Thoracic aorta (tissue), 2 donors: ENCODE measurements at places on chromosomes 4 and X. TPM values are rescaled to one million over a fixed set of nuclear protein-coding genes. Genes with fewer than 3 reads are reported as not detected.

- no peak for DNase-seq
Observed at GRCh38 chr4:87045659-87046058, 110.8 kb downstream of the AFF1 start.

The VEGFD gene
- 19.5 TPM for total RNA-seq

GRCh38 chr4:24928708-24929107 lies 15.9 kb upstream of the CCDC149 start:
- DNase-seq = no peak

GRCh38 chr4:68349279-68349648 lies 626 bp downstream of the YTHDC1 start:
- DNase-seq = no peak

- DNase-seq = no peak
Observed at GRCh38 chr4:88993246-88993645, 63.7 kb downstream of the FAM13A start.

DNA sequence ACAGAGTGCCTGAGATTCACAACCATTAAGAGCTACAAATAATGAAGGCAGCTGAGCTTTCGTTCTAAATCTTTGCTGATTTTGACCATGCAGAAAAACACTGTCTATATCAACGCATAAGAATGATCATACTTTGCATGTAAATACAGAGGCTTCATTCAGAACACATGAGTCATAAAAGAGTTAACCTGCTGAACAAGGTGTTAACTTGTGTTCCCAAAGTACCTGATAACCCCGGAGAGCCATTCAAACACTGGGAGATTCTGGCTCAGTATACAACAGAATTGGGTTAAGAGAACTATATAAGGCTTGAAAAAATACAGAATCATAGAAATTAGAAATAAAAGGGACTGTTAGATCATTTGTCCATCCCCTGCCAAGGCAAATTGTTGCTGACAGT lies 964.3 kb upstream of the TENM3 start:
- DNase-seq = no peak

GRCh38 chrX:74234818-74235217 lies 69.2 kb upstream of the ZCCHC13 start:
- no peak for DNase-seq

- DNase-seq = no peak
Observed at GRCh38 chrX:329291-329910, 10.8 kb upstream of the GTPBP6 start.

The XAGE2 gene
- not detected for total RNA-seq

The DIPK2B gene
- 14.0 TPM for total RNA-seq

DNA sequence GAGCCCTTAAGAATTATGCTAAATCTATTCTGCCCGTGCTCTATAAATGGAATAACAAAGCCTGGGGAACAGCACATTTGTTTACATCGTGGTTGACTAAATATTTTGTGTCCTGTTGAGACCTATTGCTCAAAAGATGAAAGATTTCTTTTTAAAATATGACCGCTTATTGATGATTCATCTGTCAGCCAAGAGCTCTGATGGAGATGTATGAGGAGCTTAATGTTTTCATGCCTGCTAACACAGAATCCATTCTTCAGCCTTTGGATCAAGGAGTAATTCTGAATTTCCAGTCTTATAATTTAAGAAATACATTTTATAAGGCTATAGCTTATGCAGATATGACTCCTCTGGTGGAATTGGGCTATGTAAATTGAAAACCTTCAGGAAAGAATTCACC lies 271.3 kb upstream of the FAT4 start:
- no peak for DNase-seq

The KIAA1210 gene
- total RNA-seq = not detected

DNA sequence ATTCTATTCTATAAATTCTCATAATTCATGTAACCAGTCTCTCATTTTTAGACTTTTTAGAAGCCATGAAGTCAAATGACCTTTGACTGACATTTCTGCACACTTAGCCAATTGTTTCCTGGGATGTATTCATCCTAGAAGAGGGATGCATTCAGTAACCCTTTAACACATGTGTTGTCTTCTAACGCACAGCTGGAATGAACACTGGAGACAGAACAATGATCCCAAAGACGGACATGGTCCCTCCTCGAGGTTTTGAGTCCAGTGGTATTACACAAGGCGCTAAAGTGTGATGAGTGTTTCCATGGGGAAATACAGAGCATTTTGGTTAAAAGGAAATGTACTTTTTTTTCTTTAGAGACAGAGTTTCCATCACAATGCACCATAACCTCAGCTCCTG lies 39.8 kb upstream of the CLDN24 start:
- no peak for DNase-seq

- no peak for DNase-seq
Observed at GRCh38 chrX:75746891-75747639, 38.0 kb downstream of the MAGEE2 start.

DNA sequence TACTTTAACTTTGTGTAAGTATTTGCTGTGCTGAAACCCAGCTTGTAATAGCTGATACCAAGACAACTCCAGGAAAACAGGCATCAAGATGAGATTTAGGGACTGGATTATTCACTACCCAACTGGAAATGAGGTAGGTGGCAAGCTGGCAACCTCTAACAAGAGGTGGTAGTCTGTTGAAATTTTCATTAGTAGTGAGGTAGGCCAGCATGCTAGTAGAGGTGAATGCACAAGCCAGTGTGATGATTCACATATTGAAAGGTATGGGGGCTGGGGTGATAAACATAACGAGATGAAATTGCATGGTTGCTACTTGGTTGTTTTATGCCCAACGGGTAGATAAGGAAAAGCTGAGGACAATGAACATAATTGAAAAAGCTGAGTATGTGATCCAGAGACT lies 8.5 kb upstream of the TMPRSS11D start:
- no peak for DNase-seq

DNA sequence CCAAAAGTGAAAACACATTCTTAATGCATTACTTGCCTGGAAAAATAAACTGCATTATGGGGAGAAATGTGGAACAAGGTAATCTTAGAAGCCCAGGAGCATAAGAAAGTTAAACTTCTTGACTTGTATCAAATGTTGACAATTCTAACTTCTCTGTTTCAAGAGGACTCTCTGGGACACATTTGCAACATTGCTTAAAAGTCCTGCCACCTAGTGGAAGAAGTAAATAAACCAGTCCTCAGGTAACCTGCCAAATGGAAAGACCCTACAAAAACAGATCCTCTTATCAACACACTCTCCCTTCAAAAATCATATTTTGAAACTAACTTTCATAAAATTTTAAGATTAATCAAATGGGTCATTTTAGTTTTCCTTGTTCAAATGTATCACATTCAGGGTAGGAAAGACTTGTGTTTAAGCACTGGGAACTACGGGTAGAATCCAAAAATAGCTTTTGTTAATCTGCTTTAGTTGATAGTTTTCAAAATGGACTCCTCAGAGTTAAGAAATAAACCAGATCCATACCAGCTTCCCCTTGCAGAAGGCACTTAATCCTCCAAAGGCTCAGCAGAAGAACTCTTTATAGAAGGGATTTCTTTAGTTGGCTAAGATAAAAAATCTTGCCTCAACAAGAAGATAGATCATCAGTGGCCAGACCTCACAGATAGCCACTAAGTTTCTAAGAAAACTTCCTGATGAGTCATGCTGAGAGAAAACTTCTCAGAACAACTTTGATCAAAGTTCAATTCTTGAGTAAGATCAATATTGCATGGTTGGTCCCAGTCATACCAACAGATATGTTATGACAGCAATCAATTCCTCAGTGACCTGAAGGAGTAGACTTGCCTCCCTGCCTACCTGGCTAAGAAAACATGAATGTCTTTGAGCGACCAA lies 141.7 kb downstream of the HHIP start:
- no peak for DNase-seq

The PFKFB1 gene
- total RNA-seq = not detected

DNA sequence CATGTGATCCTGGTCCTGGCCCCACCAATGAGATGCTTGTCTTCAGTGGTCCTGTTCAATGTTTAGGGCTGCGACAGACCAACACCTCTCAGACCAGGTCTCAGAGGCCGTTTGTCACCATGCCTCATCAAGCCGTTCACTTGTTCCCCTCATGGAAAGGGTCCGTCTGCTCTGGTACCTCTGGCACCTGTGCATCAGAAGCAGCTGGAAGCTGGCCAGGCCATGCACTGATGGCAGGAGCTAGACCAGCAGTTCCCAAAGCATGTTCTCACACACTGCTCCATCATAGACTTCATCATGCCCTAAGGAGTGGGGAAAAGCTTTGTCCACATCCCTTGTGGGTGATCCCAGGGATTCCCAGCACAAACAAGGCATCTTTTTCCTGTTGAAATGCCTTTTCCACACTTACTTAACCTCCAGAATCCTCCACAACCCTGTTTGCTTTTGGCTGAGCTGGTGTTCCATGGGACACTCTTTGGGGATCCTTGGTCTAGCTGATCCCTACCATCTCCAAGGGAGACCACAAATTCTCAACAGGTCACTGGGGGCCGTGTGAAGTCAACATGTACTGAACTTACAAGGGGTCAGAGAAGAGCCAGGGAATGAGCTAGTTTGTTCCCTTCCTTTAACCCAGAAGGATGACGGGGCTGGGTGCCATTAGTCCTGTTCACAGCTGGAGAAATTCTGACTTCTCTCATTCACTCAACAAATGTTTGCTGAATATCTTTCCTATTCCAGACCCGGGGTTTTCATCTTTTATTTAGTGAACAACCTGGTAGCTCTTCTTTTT lies 21.8 kb downstream of the SH3TC1 start:
- DNase-seq = no peak

GRCh38 chr4:107978716-107979451 lies 10.8 kb upstream of the HADH start:
- no peak for DNase-seq

- DNase-seq = no peak
Observed at GRCh38 chr4:148881860-148882643, 439.8 kb upstream of the NR3C2 start.

The AMBN gene
- not detected for total RNA-seq

The CTAG1A gene
- total RNA-seq = not detected

DNA sequence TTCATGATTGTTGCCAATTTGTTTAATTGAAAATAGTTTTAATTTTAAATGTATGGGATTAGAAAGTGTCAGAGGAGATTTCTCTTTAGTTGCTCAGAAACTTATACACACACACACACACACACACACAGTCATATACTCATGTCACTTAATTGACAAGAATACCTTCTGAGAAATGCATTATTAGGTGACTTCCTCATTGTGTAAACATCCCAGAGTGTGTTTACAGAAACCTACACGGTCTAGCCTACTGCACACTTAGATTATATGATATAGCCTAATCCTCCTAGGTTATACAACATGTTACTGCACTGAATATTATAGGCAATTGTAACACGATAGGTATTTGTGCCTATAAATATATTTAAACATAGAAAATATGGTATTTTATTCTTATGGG lies 1327.4 kb downstream of the FSTL5 start:
- no peak for DNase-seq

The GYG2 gene
- total RNA-seq = 0.41 TPM

The RHOXF1 gene
- not detected for total RNA-seq

DNA sequence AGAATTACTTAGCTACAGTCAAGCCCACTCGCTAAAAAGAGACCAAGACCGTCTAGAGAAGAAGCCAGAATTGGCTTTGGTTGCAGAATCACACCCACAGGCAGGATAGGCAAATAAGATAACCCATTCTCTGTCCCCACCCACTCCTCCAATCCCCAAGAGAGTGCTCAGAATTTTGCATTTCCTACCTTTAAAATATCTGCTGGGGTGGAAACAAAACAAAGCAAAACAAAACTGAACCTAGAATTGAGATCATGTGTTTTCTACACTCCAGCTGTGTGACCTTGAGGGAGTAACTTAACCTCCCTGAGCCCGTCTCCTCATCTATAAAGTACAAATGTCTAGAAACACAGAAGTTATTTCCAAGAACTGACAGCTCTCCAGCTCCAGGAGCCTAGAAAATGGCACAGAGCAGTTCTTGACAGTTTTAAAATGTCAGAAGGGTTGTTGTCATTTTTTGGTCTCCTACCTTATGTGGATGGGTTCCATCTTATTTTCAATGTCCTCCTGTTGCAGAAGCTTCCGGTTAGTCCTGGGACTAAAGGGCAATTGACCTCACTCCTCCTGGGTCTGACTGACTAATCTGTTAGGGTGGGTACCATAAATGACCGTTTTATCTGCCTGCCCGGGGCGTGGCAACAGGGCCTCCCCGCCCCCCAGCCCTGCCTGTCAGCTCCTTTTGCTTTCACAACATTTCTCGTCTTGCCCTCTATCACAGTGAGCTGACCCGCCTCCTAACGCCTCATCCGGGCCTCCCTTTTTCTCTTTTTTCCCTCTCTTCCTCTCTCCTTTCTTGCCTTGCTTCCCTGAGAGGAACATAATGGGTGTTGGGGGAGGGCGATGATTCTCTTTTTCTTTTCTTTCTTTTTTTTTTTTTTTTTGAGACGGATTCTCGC lies 114.0 kb downstream of the RBM47 start:
- DNase-seq = no peak

- no peak for DNase-seq
Observed at GRCh38 chr4:106670976-106671375, 302.4 kb upstream of the GIMD1 start.

The KLHL4 gene
- 0.95 TPM for total RNA-seq

The BST1 gene
- 15.7 TPM for total RNA-seq

The BEND2 gene
- total RNA-seq = not detected

DNA sequence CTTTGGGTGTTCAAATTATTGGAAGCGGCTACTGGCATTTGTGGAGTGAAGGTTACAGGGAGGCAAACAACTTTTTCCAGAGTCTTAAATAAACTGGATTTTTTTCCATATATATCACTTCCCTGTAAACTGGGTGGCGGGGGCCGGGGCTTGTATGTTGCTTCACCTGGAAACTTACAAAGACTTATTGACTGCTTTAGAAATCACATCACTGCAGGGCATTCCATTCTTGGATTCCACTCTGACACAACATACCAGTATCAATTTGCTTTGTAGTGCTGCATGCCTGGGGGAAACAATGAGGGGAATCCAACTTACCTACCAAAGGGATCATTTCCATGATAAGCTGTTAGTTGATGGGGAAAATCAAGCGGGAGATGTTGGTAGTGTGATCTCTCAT lies 21.7 kb upstream of the FAM156A start:
- DNase-seq = no peak

DNA sequence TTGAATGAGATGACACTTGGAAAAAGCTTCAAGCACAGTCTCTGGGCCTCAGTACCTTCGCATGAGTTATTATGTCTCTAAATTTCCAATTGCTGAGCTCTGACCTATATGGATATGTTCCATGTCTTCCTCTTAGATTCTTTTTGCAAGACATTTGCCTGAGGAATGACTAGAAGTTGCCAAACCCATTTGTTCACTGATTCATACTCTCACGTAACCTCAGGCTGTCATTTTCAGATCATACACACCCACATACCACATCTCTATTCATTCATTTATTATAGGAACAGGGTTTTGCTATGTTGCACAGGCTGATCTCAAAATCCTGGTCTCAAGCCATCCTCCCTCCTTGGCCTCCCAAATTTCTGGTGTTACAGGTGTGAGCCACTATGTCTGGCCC lies 2137.1 kb upstream of the TENM3 start:
- DNase-seq = no peak

The ADH1A gene
- not detected for total RNA-seq

The ADGRG2 gene
- total RNA-seq = 3.7 TPM

The MAGEA2B gene
- not detected for total RNA-seq
